Dermis blood vessel endothelial cell (primary cell): ENCODE measurements at places on chromosomes 4 and X. TPM values are rescaled to one million over a fixed set of nuclear protein-coding genes. Genes with fewer than 3 reads are reported as not detected.

FANCB gene
- total RNA-seq, result 5.1 and 6.8 TPM in 2 replicates

STATH gene
- not detected in 2 replicates for total RNA-seq

OCRL gene
- total RNA-seq, result 13.8 and 20.3 TPM in 2 replicates

HTR2C gene
- total RNA-seq, result not detected in 2 replicates

FRMD7 gene
- total RNA-seq, result not detected in 2 replicates

ZDHHC15 gene
- under 0.01 TPM in 1 of 2 replicates, not detected in the other for total RNA-seq

MAGEA2 gene
- not detected in 2 replicates for total RNA-seq

IL21 gene
- not detected in 2 replicates for total RNA-seq

MAGEB5 gene
- total RNA-seq, result not detected in 2 replicates

PPBP gene
- total RNA-seq, result not detected in 2 replicates

TLR1 gene
- total RNA-seq, result 3.1 and 6.9 TPM in 2 replicates

CFP gene
- total RNA-seq, result 0.19 and 0.85 TPM in 2 replicates

UFSP2 gene
- 40.0 and 51.7 TPM in 2 replicates for total RNA-seq

ARSJ gene
- 26.2 and 26.8 TPM in 2 replicates for total RNA-seq

PNMA5 gene
- not detected in 2 replicates for total RNA-seq

PLCXD1 gene
- total RNA-seq, result 5.1 and 15.0 TPM in 2 replicates

FAAH2 gene
- total RNA-seq, result 0.51 and 1.1 TPM in 2 replicates

RTL5 gene
- 0.47 and 0.51 TPM in 2 replicates for total RNA-seq

SERPINA7 gene
- not detected in 2 replicates for total RNA-seq

CLNK gene
- not detected in 2 replicates for total RNA-seq

GJB1 gene
- not detected in 2 replicates for total RNA-seq

SYN1 gene
- 0.05 TPM in 1 of 2 replicates, not detected in the other for total RNA-seq

CTAG2 gene
- total RNA-seq, result not detected in 2 replicates

NMU gene
- 0.23 TPM in 1 of 2 replicates, not detected in the other for total RNA-seq

TRIML1 gene
- total RNA-seq, result not detected in 2 replicates

GRIA3 gene
- 0.17 TPM in 1 of 2 replicates, not detected in the other for total RNA-seq
